Transverse colon (tissue), 4 donors: ENCODE measurements at places on chromosomes 4 and X. TPM values are rescaled to one million over a fixed set of nuclear protein-coding genes. Genes with fewer than 3 reads are reported as not detected.

The NDST3 gene
- total RNA-seq: 1.5 TPM

The TKTL2 gene
- total RNA-seq: not detected

GRCh38 chr4:154643493-154643892, 31.0 kb upstream of the FGG start:
- H3K36me3 ChIP-seq: no peaks in the 10 kb centered on the region
- DNase-seq: no peak
- no peaks in the 10 kb centered on the region for H3K27me3 ChIP-seq
- H3K4me3 ChIP-seq: no peak overlapping the region
- no peak overlapping the region for H3K27ac ChIP-seq

GRCh38 chr4:81664079-81664478, 192.4 kb upstream of the RASGEF1B start:
- no peaks in the 10 kb centered on the region for H3K36me3 ChIP-seq
- no peaks in the 10 kb centered on the region for H3K4me1 ChIP-seq
- H3K27me3 ChIP-seq: no peaks in the 10 kb centered on the region
- no peak overlapping the region for H3K27ac ChIP-seq

- no peaks in the 10 kb centered on the region for H3K27me3 ChIP-seq
- H3K4me3 ChIP-seq: no peak overlapping the region
- no peak for DNase-seq
These were observed 927.8 kb downstream of the STPG2 start for GRCh38 chr4:97215409-97215941.

DNA sequence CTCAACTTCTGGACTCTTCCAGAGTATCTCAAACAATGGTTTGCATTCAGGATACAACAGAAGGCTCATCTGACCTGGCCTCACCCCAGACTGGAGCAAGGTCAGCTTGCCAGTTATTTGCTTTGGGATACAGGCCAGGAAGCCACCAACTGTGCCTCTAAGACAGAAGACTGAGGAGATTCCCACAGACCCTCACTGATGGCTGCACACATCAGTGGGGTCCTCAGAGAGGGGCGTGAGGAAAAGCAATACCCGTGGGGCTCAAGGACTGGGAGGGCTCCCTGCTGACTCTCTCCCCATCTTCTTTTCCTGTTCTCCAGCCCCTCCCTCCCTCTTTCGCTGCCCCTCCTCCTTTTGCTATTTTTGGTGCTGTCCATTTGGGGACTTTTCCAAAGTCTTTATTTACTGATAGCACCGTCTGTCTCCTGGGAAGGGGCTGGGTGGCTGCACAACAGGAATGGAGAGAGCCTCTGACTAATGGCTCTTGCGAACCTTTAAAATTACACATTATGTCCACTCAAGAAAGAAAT, 23.2 kb downstream of the RELL1 start:
- H3K36me3 ChIP-seq: no peaks in the 10 kb centered on the region
- DNase-seq: no peak
- peak overlapping the region; percentile 3 for H3K27ac ChIP-seq
- H3K4me3 ChIP-seq: no peak overlapping the region

DNA sequence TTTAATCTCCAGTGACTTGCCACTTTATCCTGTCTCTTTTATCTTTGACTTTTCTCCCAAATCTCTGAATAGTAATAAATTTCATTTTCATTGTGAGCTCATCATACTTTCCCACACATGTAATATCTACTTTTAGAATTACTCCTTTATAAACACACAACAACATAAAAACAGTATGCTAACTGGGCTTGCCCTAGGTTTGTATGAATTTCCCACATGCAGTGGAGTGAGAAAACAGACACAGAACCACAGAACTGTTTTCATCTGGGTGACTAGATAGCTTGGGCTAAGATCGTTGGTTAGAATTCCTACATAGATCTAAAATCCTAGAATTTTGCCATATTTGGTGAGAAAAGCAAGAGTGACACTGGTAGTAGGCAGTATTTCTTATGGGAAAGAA, 409.5 kb downstream of the SPRY1 start:
- no peaks in the 10 kb centered on the region for H3K36me3 ChIP-seq
- H3K27ac ChIP-seq: no peak overlapping the region
- H3K27me3 ChIP-seq: no peaks in the 10 kb centered on the region

DNA sequence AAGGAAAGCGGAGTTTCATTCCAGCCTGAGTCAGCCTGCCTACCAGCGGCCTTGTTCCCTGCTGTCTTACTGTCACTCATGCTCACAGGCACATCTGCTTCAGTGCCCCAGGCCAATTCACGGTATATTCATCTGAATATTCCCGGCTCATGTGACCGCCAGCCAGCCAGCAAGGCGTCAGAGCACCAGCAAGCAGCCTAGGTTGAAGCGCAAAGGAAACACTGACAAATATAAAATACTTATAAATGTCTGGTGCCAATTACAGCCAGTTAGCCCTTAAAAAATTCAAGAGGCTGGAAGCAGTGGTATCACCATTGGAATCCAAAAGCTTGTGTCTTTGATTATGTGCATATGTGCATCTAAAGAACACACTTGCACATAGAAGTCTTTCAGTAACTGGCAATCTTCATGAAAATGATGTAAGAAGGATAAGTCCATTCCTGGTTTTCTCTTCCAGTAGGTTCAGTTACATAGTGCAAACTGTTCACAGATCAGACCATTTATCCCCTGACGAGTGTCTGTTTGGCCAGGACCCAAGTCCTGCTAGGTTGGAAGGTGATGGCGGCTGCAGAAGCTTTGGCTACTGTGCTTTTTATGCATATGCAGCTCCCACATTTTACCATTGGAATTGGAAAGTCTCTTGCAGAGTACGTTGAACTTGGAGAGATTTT, 61.3 kb downstream of the LUZP4 start:
- H3K4me1 ChIP-seq: no peaks in the 10 kb centered on the region
- no peaks in the 10 kb centered on the region for H3K27me3 ChIP-seq
- no peaks in the 10 kb centered on the region for H3K36me3 ChIP-seq
